ENCODE measurements at places on chromosomes 3 and 15.

DNA sequence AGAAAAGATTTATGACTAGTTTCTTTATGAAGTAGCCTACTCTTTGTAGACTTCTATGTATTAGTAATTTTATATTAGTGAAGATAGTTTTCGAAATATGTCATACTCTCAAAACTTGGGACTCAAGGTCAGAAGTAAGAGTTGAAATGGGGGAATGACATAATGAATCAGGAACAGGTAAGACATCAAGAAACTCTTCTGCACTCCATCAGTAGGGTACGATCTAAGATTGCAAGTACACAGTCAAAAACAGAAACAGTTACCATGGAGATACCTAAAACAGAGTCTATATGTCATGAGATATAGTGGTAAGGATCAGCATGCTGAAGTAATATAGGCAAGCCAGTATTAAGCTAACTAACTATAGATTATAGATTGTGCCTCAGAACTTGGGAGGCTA, 187.0 kb upstream of the MLF1 start:
- no peak for DNase-seq

- DNase-seq: no peak
Observed at GRCh38 chr3:111937871-111938270, 41.0 kb upstream of the ABHD10 start.

- DNase-seq: no peak
Observed at GRCh38 chr15:40493089-40493840, 22.5 kb downstream of the CHST14 start.

DNA sequence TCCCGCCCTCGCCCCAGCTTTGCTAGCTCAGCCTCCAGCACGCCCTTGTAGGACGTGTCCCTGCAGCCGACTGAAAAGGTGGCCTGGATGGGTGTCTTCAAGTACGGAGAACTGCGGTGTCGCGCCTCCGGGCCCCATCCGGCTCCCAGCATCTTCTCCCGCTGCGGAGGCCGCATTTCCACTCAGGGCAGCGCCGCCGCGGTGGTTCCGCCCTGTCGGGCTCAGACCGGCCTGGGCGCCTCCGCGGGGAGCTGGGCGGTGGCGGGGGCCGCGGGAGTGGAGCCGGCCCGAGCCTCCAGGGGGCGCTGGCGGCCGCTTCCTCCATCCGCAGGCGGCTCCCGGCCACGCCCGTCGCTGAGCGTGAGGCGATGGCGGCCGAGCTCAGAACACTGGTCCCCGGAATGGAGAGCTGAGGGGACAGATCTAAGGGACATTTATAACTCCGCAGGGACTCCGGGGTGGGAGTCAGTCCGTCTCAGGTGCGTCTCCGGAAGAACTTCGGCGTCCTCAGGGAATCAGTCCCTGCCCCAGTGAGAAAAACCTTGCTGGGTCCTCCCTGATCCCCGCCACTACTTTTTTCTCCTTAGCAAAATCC, 13.6 kb upstream of the SMCO1 start:
- DNase-seq: peak; percentile 74

- DNase-seq: peak; percentile 19
Observed at GRCh38 chr15:47431501-47431900, 285.8 kb upstream of the SEMA6D start.

DNA sequence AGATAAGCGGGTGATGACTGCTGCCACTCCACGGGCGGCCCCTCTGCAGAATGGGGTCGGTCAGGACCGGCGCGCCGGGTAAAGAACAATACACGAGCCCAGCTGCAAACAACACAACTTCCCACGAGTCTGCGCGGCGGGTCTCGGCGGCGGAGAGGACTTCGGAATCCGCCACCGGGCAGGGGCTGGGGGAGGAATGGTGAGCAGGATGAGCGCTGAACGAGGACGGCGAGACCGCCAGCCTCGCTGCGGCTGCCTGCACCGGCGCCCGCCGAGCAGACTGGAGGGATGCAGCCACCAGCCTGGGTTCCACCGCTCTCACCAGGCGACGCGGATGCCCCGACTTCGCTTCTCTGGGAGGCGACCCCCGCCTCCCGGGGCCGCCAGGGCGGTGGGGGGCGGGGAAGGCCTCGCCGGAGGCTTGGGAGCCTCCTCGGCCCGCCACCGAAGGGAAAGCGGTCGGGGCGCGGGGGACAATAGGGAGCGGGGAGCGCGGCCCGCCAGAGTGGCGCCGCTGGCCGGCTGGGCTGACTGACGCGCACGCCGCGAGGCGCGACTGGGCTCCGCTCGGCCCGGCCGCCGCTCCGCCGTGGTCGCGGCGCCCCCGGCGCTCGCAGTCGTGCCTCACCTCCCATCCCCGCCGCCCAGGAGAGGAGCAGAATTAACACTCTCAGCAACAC, 515 bp downstream of the ADAM10 start:
- DNase-seq: peak; percentile 56

- DNase-seq: no peak
Observed at GRCh38 chr3:150756491-150757059, 6.4 kb downstream of the SIAH2 start.

DNA sequence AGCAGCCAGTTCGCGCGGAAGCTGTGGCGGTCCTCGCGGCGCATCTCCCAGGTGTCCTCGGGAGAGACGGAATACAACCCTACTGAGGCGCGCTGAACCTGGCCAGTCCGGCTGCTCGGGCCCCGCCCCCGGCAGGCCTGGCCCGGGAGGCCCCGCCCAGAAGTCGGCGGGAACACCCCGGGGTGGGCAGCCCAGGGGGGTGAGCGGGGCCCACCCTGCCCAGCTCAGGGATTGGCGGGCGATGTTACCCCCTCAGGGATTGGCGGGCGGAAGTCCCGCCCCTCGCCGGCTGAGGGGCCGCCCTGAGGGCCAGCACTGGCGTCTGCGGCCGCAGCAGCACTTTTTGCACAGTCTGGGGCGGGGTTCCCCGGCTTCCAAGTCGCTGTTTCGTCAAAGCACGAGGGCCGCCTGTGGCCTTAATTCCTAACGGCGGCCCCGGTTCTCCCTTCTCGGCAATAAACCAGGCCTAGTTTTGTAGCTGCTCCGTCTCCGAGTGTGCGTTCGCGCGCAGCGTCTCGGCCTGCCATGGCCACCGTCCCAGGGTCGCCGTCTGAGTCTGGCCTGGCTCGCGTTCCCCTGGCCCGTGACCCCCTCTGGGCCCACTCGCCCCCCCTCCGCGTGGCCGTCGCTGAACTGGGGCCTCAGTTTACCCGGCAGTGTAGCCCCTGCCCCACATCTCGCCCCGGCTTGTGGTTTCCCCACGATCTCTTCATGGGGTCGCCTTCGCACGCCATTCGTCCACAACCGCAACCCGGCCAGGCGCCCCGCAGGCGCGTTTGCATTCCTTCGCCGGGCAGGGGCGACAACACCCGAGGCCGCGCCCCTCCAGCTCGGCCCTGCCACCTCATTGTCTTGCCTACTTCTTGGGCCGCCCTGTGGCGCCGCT, 30.0 kb downstream of the NBEAL2 start:
- peak; percentile 76 for DNase-seq

DNA sequence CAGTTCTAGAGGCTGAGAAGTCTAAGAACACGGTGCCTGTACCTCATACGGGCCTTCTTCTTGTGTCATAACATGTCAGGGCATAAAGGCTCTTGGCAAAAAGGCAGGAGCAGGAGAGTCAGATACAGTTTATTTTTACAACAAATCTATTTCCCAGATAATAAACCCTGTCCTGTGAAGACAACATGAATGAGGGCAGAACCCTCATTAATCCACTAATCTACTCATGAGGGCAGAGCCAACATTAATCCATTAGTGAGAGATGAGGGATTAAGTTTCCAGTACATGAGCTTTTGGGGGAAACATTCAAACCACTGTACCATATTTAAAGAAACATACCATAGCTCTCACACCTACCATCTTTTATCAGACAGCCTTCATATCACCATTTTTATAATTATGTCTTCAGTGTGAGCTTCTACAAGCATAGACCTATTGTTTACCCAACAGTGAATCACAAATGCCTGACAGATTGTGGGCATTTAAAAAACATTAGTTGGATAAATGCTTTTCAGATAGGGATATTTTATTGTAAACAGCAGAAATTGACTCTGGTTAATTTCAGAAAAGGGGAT, 645.8 kb downstream of the GRM7 start:
- DNase-seq: no peak

- DNase-seq: no peak
Observed at GRCh38 chr3:34008836-34009809, 210.7 kb downstream of the PDCD6IP start.

DNA sequence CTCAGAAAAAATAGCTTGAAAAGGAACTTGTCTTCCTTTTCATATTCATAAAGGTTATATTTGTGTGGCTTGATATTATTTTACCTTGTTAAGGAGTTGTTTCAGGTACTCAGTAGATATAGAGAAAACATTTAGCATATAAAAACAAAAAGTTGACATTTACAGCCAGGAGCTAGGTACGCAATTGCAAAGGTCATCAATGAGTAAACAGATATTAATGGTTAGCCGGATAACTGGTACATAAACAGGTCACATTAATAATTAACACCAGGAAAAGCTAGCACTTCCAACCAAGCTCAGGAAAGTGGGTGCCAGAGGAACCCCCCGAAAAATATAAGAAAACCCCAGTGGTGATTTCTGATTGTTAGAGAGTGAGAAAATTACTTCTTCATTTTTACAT, 146.6 kb upstream of the NR2F2 start:
- DNase-seq: no peak

GRCh38 chr15:47411733-47412132, 305.6 kb upstream of the SEMA6D start:
- DNase-seq: no peak

DNA sequence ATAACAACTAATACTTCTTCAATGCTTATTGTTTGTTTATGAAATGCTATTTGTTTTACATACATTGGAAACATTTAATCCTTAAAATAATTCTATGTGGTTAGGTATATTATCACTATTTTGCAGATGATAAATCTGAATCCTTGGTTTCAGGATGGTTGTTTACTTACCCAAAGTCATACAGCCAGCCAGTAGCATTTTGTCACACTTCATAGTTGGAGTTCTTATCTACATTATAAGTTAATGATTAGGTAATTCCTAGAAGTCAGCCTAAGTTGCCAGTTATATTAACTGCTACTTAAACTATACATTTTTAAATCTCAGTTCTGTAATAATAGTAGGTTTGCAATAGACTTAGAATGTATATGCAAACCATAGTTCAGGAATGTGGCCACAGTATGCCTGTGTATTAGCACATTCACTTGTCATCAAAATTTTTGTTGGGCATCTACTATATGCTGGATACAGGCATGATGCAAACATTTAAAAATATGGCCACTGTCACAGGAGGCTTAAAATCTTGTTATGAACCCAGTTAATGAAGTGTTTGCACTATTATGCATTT, 187.9 kb downstream of the UBE2E2 start:
- DNase-seq: no peak

DNA sequence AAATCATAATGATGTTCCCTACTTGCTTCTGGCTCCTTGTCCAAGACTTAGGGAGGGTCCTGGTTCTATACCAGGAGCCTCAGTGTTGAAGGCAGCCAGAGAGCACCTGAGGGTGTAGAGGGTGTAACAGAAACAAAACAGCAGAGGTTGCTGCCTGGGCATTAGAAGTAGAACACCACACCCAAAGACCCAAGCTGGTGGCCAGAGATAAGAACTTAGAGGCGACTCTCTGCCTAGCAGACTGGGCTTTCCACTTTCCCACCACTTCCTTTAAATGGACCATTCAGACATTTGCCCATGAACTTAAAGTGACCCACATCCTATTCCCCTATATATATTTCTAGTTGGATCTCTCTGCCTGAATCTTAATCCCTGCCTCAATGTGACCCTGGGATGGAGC, 189.8 kb downstream of the KLF13 start:
- DNase-seq: no peak

GRCh38 chr15:73364070-73364469, 4.7 kb downstream of the HCN4 start:
- DNase-seq: no peak

DNA sequence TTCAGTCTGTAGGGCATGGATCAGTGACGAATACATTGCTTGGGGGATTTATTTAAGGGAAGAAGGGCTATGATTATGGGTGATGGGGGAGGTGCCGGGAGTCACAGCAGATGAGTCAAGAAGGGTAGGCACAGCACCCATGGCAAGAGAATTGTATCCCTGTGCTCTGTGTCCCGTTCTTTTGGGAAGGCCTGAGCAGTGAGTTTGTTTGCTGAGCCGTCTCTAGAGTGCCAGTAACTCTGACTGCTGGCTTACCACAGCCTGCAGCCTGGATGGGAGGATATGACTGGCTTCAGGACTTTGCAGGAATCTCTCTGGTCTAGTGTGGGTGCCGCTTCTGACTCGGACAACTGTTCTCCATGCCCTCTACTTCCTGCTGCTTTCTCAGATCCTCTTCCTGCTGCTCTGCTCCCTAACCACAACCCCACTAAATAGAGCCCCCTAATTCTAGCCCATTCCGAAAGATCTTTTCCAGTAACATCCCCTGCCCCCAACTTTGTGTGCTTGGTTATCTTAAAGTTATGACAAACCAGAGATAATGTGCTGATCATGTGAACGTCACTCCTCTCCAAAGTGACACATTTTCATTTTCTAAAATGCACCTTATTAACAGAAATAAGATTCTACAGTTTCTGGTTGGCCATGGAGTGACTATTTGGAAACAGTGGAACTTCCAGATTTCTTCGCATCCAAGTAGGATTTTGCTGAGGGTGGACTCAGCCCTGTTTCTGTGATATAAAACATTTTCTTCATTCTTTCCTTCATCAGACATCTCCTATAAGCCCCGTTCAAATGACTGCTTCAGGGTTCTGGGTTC, 239.0 kb downstream of the SLCO3A1 start:
- DNase-seq: no peak

- no peak for DNase-seq
Observed at GRCh38 chr3:65174713-65175112, 486.9 kb upstream of the ADAMTS9 start.

DNA sequence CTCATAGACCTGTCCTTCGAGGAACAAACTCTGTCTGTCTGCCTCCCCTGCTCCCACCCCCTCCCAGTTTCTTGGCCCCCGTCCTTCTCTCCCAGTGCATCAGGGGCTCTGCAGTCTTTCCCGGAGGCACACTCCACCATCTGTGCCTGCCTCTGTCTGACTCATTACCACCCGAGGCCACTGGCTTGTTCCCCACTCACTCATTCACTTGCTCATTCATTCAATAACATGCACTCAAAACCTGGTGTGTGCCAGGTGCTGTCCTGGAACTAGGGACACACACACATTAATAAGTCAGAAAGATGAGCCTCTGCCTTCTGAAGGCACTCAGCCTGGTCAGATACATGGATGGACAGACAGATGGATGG, 12.4 kb downstream of the AMIGO3 start:
- DNase-seq: peak; percentile 57

GRCh38 chr15:64693134-64693533, 82.3 kb downstream of the RBPMS2 start:
- DNase-seq: peak; percentile 81

DNA sequence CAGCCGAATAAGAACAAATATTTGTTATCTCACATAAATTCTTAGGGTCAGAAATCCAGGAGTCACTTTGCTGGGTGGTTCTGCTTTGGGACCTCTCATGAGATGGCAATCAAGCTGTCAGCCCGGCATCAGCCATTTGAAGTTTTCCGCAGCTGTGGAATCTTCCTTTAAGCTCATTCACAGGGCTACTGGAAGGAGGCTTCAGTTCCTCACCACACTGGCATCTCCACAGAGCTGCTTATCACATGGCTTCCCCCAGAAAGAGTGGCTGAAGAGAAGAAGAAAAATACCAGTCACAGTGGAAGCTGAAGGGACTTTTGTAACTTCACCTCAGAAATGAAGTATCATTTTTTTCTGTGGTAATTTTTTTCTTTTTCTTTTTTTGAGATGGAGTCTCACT, 267.7 kb downstream of the CHL1 start:
- DNase-seq: no peak

Measured in MG63 (cell line).